ENCODE measurements at places on chromosomes 16 and 17. TPM values are rescaled to one million over a fixed set of nuclear protein-coding genes. Genes with fewer than 3 reads are reported as not detected.

DNA sequence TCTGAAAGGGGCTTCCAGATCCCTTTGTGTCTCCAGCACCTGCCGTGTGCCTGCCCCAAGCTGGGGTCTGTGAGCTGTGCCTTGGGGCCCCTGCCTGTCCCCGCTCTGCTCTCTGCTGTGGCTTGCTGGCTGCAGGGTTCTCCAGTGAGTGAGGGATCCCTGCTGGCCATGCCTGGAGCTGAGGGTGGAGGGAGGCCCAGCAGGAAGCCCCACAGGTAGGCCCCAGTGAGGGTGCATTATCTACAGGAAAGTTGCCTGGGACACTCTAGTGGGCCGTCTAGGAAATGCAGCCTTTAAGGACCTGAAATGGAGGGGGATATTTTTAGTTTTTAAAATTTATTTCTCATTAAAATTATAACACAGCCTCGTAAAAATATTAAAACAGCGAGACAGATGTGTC lies 50.9 kb downstream of the JPH3 start:
- DNase-seq: no peak

PRDM7 gene
- polyA plus RNA-seq: not detected

DNA sequence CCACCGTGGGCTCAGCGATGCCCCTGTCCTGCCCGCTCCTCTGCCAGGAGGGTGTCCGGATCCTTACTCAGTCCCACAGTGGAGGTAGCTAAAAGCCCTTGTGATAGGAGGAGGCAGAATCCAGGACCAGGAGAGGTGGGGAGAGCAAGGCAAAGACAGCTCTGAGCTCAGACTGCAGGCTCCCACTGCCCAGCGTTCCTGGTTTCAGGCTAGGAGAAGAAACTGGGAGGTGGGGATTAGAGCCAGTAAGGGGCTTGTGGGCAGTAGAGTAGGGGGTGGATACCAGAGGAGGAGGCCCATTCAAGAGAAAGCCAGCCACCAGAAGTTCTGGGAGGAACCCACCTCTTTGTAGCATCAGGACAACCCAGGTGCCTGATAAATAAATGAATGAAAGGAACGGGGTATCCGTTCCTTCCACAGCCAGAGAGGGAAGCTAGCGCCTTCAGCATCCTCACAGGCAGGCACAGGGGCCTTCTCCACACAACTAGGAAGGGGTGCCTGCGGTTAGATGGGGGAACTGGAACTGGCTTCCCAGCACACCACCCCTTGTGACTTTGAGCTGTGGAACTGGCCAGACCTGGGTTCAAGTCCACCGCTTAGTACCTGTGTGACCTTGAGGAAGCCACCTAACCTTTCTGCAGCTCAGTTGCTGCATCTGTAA lies 2.3 kb downstream of the IL21R start:
- no peak for DNase-seq

- DNase-seq: no peak
Measured at GRCh38 chr17:77396610-77397009, 255.8 kb downstream of the SEC14L1 start.

DNA sequence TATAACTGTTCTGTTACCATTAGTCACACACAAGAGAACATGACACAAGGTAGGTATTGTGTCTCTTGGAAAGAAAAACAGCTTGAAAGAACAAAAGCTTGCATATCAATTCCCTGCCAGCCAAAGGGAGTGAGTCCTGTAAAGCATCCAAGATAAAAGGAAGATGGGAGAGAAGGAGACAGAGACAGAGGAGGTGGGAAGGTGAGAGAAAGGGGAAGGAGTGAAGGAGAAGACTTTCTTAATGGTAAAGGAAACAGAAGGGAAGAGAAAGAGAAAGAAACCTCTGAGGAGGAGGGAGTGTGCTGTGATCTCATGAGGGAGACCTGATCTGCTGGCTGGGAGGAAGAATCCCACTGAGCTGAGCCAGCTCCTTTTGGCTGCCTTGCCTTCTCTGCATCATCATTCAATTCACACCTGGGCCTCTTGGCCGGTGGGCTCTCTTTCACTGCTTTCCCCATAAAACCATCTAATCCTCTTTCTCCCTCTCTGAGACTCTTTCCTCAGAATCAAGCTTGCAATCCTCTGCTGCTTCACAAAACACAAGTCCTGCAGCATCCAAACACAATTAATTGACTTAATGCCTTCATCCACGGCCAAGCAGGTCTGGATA lies 271.6 kb downstream of the ABCC12 start:
- no peak for DNase-seq

MYO15A gene
- 1.8 TPM for polyA plus RNA-seq

DNA sequence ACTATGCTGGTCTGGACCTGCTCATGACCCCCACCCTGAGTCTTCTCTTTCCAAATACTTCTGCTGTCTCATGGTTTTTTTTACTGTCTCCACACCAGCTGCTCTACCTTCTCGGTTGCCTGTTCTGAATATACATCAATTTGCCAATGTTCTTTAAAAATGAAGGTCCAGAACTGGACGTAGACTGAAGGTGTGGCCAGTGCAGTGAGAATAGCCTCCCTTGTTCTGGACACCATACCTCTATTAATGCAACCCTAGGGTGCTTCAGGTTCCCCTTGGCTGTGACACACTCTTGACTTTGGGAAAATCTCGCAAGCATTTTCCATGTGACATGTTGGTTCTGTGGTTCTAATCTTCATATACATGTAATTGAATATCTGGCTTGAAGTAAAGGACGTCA lies 15.3 kb upstream of the IL21R start:
- DNase-seq: no peak

GRCh38 chr17:59746849-59747445 lies 39.5 kb downstream of the VMP1 start:
- DNase-seq: no peak

- DNase-seq: no peak
Measured at GRCh38 chr17:71460943-71461342, 659.9 kb upstream of the SOX9 start.

DNA sequence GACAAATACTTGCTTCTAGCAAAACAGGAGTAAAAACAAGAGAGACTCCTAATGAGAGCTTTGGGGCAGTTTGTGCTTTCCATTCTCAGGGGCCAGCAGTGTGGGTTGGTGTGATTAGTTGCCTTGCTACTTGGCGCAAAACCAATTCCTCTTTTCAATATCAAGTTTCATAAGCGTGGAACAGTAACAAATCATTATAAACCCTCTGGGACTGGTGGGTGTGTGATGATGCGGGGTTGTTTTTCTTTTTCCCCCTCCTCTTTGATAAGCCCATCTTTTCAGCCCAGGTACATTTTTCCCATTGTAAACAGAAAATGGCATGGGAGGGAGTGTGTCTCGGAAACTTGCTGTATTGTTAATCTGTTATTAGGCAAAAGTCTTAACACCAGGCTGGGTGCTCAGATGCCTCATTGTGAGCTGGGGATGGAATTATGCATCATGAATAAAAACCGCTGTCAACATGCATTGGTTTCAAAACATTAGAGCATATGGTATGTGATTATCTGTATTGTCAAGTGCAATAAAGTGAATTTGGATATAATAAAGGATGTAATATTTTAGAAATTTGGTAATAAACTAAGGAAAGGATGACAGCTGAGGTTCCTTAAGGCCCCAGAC lies 166.4 kb downstream of the CCDC182 start:
- DNase-seq: no peak

GRCh38 chr16:14148569-14148968 lies 77.5 kb downstream of the MRTFB start:
- DNase-seq: no peak

HSF4 gene
- polyA plus RNA-seq: 16.7 TPM

- no peak for DNase-seq
Measured at GRCh38 chr17:40846515-40847144, 20.4 kb downstream of the KRT12 start.

DNA sequence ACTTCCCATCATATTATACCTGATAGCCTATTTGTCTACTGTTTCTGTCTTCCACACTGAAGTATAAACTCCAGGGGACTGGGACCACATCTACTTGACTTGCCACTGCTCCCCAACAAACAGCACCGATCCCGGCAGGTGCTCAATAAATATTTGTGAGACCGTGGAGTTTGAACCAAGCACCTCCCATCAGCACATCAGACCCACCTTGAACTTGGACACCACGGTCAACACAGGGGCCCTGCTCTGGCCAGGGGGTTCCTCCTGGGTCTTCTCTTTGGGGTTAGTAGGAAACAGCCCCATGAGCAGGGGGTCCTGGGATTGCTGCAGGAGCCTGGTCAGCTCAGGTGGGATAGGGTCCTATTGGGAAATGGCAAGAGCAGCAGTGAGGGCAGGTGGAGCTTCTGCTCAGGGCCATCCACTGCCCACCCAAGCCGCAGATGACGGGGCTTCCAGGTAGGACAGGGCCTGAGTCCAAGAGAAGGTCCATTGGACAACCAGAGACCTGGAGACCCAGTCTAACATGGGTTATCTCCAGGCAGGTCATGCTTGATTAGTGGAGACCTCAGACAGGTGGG lies 19.9 kb downstream of the ZNHIT3 start:
- no peak for DNase-seq

TLCD1 gene
- 3.5 TPM for polyA plus RNA-seq

DNA sequence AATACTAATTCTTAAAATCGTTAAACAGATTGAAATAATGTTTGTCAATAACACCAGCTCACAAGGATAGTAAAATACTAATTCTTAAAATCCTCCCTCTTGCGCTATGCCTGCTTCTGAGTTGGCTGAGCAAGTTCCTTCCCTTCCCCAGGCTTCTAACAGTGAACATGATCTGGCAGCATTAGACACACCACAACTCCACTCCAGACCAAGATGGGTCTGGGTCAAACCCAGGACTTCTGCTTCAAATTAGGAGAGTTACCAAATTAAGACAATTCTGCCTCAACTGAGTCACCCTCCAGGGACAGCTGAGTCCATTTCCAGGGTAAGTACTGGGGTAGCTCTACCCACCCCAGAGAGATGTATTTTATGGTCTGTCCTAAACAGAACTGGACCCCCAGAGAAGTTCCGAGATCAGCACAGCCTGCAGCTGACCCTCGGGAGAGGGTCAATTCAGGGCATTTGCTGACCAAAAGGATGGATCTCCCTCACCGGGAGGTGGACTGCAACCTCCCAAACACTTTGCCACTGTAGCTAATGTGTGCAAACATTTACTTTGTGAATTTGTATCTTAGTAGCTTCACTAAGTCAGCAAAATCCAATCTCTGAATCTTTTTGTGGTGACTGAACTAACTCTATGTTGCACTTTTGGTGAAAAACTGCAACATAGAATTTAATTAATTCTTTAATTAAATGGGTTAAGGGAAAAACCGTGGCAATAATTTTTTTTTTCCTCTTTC lies 48.8 kb downstream of the ADCY9 start:
- no peak for DNase-seq

DNA sequence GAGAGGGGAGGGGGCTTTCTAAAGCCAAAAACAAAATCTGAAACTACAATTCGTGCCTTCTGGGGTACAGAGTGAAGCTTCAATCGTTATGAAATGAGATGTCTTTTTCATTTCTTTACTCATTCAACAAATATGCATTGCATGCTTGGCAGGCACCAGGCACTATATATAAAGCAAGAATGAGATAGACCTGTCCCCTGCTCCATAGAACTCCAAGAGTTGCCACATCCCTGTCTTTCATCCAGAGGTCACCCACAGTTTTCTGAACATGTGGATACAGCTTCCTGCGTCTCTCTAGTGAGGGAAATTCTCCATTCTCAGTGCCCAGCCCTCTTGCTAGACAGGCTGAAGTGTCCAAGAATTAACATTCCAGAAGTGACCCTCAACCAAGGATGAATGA lies 343.2 kb upstream of the MAF start:
- DNase-seq: no peak

CD300LG gene
- 1.7 TPM for polyA plus RNA-seq

GRCh38 chr16:3045758-3046640 lies at the start of gene MMP25:
Gene MMP25 (plus strand): TSS chr16:3046561. CDS start chr16:3046918, 357 bp downstream.
- DNase-seq: peak; percentile 93

DNA sequence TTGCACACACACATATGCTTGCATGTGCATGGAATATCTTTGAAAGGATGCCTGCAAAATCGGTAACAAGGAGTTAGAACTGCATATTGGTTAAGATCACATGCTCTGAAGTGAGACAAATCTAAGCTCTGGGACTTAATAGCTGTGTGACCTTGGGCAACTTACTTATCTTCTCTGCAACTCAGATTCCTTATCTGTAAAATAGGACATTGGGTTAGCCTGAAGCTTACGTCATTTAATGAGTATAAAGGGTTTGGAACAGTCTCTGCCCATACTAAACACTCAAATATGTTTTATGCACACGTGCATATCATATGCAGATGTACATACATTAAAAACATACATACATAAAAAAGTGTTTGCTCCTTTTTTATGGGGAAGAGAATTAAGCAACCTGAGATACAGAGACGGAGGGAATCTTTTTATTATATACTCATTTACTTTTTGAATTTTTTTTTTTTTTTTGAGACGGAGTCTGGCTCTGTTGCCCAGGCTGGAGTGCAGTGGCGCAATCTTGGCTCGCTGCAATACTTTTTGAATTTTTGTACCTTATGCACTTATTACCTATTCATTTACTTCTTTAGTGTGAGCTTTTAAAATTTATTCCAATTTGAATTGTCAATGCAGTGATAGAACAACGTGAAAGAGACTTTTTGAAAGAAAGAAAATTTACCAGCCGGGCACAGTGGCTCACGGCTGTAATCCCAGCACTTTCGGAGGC lies 206.2 kb downstream of the CCDC182 start:
- no peak for DNase-seq
